ENCODE measurements at places on chromosomes 13 and 19. TPM values are rescaled to one million over a fixed set of nuclear protein-coding genes. Genes with fewer than 3 reads are reported as not detected.
A peak's percentile ranks its signal among the peaks of the same experiment; 100 is the strongest.

The SIGLEC8 gene
- total RNA-seq, result not detected

The BICRA gene
- 17.6 TPM for total RNA-seq

The KLK15 gene
- total RNA-seq, result not detected

The ZNF681 gene
- 7.5 TPM for total RNA-seq

The ZNF763 gene
- 2.0 TPM for total RNA-seq

The ZFP82 gene
- 5.4 TPM for total RNA-seq

The URAD gene
- total RNA-seq, result not detected

The CASP14 gene
- total RNA-seq, result not detected

DNA sequence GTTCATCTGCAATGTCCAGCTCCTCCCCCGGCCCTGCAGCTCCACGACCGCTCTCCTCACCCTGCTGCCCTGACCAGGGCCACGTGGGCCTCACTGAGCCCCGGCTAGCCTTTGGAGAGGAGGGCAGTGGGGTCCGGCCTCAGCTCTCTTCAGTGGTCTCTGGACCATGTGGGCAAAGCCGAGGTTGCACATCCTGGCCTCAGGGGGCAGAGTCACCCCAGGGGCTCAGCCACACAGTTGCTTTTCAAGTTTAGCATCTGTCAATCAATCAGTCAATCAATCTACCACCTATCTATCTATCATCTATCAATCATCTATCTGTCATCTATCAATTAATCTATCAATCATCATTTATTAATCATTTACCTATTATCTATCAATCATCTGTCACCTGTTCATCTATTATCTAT lies 3.0 kb upstream of the DIRAS1 start:
- no peak for DNase-seq

DNA sequence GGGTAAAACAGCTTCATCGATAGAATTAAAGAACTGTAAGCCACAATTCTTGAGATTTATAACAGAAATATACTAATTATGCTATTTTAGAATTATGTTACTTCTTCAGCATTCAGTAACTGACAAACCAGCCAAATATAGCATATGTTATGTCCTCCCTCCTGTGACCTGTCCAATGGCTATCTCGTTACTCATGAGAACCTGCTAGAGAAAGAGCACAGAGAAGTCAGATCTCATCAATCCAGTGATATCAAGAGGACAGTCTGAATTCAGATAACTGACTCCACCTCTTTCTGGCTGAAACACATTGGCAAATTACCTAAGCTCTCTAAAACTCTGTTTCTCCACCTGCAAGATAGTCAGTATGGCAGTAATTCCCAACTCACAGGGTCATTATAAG lies 170.4 kb downstream of the FGF14 start:
- no peak for DNase-seq

DNA sequence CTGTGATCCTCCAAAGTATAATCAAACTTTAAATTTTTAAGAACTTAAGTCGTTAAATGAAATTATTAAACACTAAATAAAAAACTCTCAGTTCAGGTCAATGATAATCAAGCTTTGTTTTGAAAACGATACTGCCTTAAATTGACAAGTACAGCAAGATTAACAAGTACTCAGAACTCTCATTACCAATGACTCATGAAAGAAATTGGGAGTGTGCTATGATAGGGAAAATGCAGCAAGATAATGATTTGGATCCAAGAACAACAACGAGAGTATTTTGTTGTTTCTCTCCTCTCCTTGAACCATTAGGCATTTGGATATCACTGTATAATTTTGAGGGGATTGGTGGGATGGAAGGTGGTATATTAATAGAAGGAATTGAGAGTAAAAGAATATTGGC lies 10.2 kb downstream of the N4BP2L2 start:
- no peak for DNase-seq

GRCh38 chr13:72523593-72523992 lies 203.8 kb downstream of the MZT1 start:
- DNase-seq, result no peak

- no peak for DNase-seq
Observed at GRCh38 chr13:39415008-39415802, 187.8 kb downstream of the LHFPL6 start.

- no peak for DNase-seq
Observed at GRCh38 chr19:46366620-46367292, 19.9 kb downstream of the PPP5C start.

DNA sequence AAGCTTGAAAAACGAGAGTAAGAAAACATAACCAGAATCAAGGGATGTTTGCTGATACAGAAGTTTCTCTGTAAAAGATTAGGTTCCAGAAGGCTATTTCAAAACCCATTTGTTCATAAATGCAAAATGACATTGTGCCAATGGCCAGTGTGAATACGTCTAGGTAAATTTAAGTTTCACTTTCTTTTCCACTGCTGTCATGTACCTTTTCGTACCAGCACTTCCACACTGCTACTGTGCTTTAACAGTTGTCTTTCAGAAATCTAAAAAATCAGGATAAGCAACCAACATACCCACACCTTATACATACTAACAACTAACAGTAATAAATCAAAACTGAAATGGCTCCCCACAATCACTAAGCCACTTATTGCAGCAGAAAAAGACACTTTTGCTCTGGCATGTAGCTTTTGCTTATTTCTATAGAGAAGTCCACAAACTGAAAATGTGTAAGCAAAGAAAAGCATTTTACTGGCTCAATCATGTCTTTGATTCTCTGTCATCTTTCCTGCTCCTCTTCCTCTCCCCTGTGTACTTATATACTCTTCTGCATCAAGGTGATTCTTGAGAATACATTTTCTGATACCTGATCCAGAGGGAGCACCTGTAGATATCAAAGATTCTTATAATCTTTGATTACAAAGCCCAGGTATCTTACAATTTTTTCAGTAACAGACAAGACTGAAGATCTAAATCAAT lies 34.3 kb downstream of the ELF1 start:
- peak; percentile 44 for DNase-seq

- no peak for DNase-seq
Observed at GRCh38 chr13:23609874-23610576, 39.8 kb downstream of the TNFRSF19 start.

DNA sequence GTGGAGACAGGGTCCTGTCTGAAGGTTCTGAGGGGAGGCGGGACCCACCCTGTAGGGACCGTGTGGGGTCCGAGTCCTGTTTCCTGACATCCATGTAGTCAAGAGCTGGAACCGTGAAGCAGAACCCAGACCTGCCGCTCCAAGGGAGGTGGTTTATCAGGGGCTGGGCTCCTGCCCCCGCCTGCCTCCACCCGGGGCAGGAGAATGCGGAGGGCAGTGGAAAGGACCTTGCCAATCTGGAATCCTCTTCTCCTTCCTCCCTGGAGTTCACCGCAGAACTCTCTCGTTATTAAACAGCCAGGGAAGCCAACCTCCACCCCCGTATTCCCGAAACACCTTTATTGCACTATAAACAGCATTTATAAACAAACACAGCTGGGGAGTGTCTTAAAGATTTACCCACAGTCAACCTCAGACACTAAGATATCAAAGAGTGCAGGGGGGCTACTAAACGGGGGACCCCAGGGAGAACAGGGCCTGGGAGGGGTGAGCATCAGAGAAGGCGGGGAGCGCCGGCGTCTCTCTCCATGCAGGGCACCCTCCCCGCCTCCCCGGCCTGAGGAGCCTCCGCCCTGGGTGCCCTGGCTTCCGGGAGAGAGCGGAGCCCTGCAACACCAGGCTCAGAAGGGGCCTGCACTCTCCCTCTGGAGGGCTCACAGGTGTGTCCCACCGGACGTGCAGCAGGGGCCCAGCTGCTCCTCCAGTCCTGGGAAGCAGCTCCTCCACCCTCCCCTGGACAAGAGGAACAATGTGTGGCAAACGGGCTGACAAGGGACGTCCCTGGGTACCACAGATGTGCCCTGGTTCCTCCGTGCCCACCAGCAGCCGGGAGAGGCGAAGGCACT lies 3.6 kb downstream of the C2CD4C start:
- DNase-seq, result no peak

- no peak for DNase-seq
Observed at GRCh38 chr13:44417876-44418275, 44.3 kb downstream of the SERP2 start.

DNA sequence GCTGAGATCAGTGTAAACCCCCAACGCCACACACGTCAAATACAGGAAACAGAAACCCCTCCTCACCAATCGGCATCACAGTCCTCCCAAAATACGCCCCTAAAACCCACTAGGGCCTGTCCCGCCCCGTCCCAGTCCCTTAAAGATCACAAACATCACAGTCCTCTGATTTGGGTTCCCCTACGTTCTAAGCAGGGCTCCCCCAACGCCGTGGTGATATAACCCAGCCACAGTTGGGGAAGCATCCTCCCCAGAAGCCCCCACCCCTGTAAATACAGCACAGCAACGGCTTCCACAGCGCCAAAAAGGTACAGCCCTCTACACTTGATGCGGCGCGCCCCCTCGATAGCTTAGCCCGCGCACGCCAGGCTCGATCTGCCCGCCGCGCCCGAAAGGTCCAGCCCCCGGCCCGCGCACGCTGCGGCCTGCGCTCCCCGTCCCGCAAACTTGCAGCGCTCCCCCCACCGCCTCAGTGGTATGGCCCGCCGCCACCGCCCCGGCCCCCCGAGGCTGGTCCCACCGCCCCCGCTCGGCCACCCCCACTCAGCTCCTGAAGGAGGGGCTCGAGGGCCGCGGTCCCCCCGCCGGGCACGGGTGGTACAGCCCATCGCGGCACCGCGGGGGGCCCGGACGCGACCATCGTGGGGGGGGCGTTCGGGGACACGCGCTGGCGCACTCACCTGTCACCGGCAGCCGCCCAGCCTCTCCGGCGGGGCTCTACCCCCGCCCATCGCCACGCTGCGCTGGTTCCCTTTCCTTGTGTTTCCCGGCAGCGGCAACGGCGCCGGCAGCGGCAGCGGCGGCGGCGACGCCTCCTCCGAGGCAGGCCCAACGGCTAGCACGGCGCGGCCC lies at the start of gene AKT2:
AKT2 (minus strand) TSS at position 845 of the 852 bp plus-strand sequence. CDS start 20,078 bp downstream, outside the sequence.
- DNase-seq, result peak; percentile 77

GRCh38 chr13:104854007-104854406 lies 1681.5 kb downstream of the EFNB2 start:
- DNase-seq, result no peak

All from activated CD8-positive, alpha-beta T cell treated with anti-CD3 and anti-CD28 coated beads, Interleukin-2, amount 10 ng/mL, durations not matched to agents 7 days and 5 days (primary cell).